ENCODE measurements at places on chromosomes 1 and 21.
A peak's percentile ranks its signal among the peaks of the same experiment; 100 is the strongest.

GRCh38 chr1:112803906-112804762, 89.0 kb upstream of the PPM1J start:
- peak; percentile 4 for DNase-seq

DNA sequence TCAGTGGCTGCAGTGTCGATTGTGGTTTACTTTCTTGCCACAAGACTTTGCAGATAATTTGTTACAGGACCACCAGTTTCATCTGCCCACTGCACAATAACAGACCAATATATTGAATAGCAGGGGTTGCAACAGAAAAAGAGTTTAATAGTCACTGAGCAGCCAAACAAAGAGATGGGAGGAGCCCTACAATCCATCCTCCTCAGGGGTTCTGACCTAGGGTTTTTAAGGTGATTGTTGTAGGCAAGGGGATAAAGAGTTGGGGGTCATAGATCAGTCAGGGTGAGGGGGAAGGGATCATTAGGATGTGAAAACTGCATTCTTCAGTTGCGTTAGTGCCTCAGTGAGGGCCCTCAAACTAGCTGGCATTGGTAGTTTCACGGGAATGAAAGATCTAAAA, 110.7 kb upstream of the OLFM3 start:
- DNase-seq: no peak

DNA sequence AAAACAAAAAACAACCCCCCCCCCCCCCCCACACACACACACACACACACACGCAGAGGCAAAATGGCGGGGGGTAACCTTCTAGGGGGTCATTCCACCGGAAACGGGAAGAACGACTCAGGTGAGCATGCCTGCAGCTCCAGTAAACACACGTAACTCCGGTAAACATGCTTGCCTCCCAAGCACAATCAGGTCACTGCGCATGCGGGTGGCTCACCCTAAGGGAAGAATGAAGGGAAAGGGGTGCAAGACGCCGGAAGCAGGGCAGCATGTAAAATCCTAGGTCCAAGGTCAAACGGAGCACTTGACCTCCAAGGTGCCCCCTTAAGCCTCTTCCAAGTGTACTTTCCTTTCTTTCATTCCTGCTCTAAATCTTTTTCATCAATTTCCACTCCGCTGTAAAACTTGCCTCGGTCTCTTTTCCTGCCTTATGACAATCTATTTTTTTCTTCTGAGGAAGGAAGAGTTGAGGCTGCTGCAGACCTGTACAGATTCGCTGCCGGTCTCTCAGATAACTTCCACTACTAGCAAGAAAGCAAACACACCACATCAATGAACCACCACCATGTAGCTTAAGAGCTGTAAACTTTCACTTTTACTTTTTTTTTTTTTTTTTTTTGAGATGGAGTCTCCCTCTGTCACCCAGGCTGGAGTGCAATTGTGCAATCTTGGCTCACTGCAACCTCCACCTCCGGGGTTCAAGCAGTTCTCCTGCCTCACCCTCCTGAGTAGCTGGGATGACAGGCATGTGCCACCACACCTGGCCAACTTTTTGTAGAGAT, 21.0 kb upstream of the CBR3 start:
- peak; percentile 60 for DNase-seq

DNA sequence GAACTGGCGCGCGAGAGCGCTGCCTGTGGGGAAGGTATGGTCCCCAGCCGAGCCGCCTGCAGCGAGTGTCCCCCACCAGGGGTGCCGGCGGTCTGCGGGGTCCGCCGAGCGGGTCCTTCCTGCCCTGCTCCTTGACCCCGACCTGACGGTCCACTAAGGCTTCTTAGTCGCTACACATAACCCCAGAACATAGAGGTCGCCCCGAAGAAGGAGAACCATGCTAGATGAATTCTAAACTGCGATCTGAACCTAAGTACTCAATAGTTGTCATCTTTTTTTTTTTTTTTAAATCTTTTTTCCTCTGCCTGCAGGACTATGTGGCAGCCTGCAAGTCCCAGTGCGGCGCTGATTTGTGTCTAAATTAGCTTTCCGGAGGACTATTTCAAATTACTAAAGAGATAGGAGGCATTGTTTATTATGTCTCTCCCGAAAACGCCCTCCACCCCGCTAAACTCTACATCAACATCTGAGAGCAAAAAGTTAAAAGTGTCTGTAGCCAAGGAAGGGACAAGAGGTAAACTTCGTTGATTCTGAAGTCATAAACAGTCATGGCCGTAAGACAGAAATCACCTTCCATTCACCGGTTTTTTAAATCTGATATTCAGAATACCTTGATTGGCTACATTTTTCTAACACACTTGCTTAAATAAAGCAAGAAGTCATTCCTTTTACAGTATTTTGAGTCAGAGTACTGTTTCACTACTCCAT, 476 bp downstream of the AXDND1 start:
- no peak for DNase-seq

DNA sequence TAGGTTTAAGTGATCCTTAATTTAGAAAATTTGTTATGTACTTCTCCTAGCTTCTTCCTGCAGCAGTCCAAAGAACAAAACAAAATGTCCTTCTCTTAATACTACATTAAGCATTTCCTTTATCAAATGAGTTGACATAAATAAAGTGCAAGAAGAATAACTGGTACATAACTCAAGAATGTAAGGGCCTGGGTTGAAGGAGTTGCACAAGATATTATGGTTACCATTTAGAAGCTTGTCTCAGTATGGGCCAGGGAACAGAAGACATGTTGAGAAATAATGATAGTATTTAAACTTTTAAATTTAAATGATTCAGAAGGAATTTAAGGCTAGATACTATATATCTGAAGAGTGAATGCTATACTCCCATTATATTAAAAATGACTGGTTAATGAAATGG, 23.5 kb downstream of the SUCO start:
- no peak for DNase-seq

GRCh38 chr1:162676087-162676486, 43.8 kb downstream of the DDR2 start:
- DNase-seq: no peak

DNA sequence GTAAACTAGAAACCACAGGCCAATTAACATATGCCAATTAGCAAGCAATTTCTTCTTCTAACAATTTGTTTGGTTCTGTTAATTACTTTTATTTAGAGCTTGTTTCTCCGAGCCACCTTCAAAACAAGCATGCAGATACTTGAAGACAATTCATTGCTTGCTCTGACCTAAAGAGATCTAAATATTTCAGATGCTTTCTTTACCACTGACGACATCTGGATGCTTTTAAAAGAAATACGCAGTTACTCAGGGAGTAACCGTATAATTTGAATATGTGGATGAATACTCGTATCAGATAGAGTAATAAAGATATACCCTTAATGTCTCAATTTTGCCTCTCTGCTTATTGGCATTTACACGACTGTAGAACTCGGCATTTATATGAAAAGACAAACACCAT, 390.0 kb downstream of the DISC1 start:
- no peak for DNase-seq

GRCh38 chr1:79497193-79497773, 490.8 kb upstream of the ADGRL4 start:
- DNase-seq: no peak

GRCh38 chr1:12059722-12060464, 3.2 kb upstream of the TNFRSF8 start:
- no peak for DNase-seq

DNA sequence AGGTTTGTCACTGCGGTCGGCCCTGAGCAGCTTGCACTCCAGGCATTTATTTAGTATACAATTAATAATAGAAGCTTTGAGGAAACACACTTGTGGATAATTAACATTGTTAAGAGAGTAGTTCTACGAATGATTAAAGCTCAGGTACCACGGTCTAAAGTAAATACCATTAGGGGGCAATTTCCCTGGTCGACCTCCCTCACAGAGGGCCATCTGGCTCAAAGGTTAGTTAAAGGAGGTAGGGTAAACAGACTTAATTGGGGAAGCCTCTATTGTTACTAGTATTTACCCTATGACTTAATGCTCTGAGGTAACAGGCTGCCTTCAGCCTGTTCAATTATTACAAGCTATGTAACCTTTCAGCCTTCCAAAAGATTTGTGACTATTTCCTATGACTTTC, 122.3 kb upstream of the SLC44A3 start:
- DNase-seq: no peak

- DNase-seq: no peak
Observed at GRCh38 chr1:58932859-58933598, 149.2 kb upstream of the JUN start.

- no peak for DNase-seq
Observed at GRCh38 chr21:38342739-38343138, 85.9 kb downstream of the KCNJ15 start.

DNA sequence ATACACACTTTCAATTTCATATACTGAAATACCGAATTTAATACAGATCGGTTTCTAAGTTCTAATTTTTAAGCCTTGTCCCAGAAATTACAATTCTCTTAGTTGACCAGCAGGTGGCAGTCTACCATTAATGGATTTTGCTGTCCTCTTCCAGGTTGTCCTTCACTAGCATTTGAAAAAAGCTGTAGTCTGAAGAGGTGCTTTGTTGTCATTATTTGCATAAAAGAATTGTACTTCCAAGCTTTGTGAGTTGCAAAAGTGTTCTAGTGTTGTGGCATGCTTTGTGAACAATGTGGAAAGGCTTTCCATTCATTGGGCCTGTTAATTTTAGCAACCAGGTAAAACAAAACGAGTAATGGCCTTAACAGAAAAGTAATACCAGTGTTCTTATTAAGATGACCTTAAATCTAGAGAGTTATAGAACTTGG, 193.6 kb downstream of the RPS6KC1 start:
- DNase-seq: no peak

- no peak for DNase-seq
Observed at GRCh38 chr1:88650676-88651418, 33.2 kb upstream of the PKN2 start.

GRCh38 chr1:165057956-165058355, 298.6 kb downstream of the LMX1A start:
- DNase-seq: no peak

DNA sequence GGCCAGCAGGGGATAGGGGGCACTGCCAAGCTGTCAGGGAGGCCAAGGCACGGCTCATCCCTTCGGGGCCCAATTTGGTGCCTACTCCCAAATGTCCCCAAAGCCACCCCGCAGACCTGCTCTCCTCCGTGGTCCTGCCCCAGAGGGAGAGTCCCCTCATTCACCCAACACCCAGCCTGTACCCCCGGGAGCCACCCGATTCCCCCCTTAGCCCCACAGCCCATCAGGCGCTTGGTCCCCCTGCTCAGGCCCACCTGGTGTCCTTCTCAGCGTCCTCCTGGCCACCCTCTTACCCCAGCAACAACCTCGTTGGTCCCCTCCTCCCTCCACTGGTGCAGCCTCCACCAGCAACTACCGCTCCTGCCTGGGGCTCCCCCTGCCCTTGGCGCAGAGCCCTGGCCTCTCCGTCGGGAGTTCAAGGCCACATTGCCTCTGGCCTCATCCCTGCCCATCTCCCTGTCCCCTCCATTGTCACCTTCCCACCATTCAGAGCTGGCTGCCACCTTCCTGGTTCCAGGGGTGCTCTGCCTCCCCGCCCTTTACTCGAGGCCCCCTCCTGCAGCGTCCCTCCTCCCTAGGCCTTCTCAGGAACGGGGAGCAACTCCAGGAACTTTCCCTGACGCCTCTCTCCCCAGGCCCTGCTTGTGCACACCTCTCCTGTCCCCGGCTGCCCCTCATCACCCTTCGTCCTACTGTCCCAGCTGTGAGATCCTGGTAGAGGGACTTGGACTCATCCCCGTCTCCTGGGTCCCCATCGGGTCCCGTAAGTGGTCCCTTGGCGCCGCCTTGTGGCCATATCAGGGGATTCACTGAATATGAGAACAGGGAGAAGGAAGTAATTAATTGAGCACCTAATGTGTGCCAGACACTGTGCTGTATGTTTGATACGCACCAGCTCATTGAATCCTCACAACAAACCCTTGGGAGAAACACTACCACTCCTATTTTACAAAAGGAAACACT, 73.9 kb downstream of the RAP1GAP start:
- no peak for DNase-seq

DNA sequence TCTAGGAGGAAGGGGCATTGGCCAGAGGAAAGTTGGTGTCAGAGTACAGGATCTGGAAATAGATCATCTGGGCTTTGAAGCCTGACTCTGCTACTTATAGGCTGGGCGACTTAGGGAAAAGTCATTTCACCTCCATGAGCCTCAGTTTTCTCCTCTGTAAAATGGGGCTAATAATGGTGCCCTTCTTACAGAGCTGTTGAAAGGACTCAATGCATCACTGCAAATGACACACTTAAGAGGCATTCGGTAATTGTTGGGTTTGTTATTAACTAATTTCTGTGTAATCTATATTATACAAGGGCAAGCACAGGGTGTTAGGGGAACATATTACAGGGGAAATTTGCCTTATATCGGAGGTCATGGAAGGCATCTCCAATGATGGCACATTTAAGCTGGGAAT, 96.1 kb downstream of the KAZN start:
- DNase-seq: no peak

DNA sequence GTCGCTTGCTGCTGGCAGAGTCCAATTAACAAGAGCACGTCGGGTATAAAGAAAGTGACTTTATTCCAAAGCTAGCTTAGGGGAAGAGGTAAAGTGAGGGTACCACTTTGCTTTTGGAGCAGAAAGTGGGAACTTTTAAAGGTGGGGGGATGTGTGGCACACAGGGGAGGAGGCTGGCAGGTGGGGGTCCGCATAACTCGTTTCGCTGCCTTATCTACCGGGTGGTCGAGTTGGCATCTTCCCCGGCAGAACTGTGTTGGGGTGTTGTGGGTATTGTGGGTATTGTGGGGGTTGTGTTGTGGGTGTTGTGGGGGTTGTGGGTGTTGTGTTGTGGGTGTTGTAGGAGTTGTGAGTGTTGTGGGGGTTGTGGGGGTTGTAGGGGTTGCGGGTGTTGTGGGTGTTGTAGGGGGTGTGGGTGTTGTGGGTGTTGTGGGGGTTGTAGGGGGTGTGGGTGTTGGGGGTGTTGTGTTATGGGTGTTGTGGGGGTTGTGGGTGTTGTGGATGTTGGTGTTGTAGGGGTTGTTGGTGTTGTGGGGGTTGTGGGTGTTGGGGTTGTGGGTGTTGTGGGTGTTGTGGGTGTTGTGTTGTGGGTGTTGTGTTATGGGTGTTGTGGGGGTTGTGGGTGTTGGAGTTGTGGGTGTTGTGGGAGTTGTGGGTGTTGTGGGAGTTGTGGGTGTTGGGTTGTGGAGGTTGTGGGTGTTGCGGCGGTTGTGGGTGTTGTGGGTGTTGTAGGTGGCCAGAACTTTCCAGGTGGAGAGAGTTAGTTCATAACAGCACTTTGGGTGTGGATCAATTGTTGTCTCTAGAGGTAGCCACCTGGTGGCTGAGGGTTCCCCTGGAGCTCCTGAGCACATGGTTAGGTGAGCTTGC, 52.7 kb downstream of the AGPAT3 start:
- no peak for DNase-seq

- DNase-seq: no peak
Observed at GRCh38 chr1:24477309-24477708, 25.3 kb upstream of the RCAN3 start.

- DNase-seq: no peak
Observed at GRCh38 chr1:39082811-39083576, 56.8 kb downstream of the NDUFS5 start.

- no peak for DNase-seq
Observed at GRCh38 chr1:154599658-154600057, 8.3 kb downstream of the ADAR start.

All from T follicular helper cell (primary cell).